ENCODE measurements at places on chromosomes 7 and 10. TPM values are rescaled to one million over a fixed set of nuclear protein-coding genes. Genes with fewer than 3 reads are reported as not detected.
A peak's percentile ranks its signal among the peaks of the same experiment; 100 is the strongest.

GRCh38 chr10:73910764-73911552, at the start of gene PLAU:
Gene PLAU (plus strand): TSS chr10:73911132. CDS start chr10:73911556, 424 bp downstream.
- no peaks in the 10 kb centered on the region for H3K36me3 ChIP-seq
- peak within 1 kb of the TSS; percentile 79 for H3K4me3 ChIP-seq
- peaks cover 35% of the 10 kb centered on the region for H3K27me3 ChIP-seq
- no peak within 1 kb of the TSS for H3K27ac ChIP-seq

GRCh38 chr10:680146-680545, 9.3 kb downstream of the DIP2C start:
- no peak overlapping the region for H3K4me3 ChIP-seq
- no peak overlapping the region for H3K27ac ChIP-seq
- DNase-seq, result no peak
- no peaks in the 10 kb centered on the region for H3K36me3 ChIP-seq
- H3K4me1 ChIP-seq, result no peaks in the 10 kb centered on the region
- no peaks in the 10 kb centered on the region for H3K27me3 ChIP-seq

GRCh38 chr7:158531661-158532060, 56.0 kb downstream of the PTPRN2 start:
- no peaks in the 10 kb centered on the region for H3K4me1 ChIP-seq
- H3K36me3 ChIP-seq, result no peaks in the 10 kb centered on the region
- no peak for DNase-seq
- H3K4me3 ChIP-seq, result no peak overlapping the region

GRCh38 chr7:50355817-50356178, 51.3 kb downstream of the IKZF1 start:
- no peaks in the 10 kb centered on the region for H3K27me3 ChIP-seq
- no peak overlapping the region for H3K27ac ChIP-seq
- DNase-seq, result no peak
- H3K4me1 ChIP-seq, result no peaks in the 10 kb centered on the region
- no peaks in the 10 kb centered on the region for H3K36me3 ChIP-seq

- H3K4me3 ChIP-seq, result no peak overlapping the region
- no peak overlapping the region for H3K27ac ChIP-seq
- no peak for DNase-seq
- peaks cover 9% of the 10 kb centered on the region for H3K4me1 ChIP-seq
Measured at GRCh38 chr10:78985973-78986818, 82.6 kb upstream of the ZMIZ1 start.

DNA sequence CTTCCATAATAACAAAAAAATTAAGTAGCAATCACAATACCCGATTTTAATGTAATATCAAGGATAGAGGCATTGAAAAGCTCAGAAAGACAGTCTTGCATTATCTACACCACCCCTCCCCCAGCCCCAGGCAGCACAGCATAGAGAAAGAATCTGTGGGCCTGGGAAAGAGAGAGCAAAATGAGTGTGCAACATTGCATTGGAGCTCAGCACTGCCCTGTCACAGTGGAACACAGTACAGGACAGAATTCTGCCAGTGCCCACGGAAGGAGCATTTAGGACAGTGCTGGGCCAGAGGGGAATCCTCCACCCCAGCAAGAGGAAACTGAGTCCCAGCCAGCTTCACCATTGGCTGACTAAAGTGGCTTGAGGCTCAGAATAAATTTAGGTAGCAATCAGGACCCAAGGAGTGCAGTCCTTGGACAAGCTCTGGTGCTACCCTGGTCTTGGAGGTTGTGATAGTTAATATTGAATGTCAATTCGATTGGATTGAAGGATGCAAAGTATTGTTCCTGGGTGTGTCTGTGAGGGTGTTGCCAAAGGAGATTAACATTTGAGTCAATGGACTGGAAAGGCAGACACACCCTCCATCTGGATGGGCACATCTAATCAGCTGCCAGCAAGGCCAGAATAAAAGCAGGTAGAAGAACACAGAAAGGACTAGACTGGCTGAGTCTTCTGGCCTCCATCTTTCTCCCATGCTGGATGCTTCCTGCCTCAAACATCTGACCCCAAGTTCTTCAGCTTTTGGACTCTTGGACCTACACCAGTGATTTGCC, 234.4 kb downstream of the ANK3 start:
- H3K36me3 ChIP-seq, result no peaks in the 10 kb centered on the region
- H3K27ac ChIP-seq, result no peak overlapping the region
- no peaks in the 10 kb centered on the region for H3K27me3 ChIP-seq
- H3K4me1 ChIP-seq, result no peaks in the 10 kb centered on the region
- no peak overlapping the region for H3K4me3 ChIP-seq

The FAM221A gene
- total RNA-seq, result 26.2 TPM

The C10orf105 gene
- total RNA-seq, result 0.39 TPM

The ZP3 gene
- 1.7 TPM for total RNA-seq
